ENCODE measurements at places on chromosomes 2 and 18.
A peak's percentile ranks its signal among the peaks of the same experiment; 100 is the strongest.

DNA sequence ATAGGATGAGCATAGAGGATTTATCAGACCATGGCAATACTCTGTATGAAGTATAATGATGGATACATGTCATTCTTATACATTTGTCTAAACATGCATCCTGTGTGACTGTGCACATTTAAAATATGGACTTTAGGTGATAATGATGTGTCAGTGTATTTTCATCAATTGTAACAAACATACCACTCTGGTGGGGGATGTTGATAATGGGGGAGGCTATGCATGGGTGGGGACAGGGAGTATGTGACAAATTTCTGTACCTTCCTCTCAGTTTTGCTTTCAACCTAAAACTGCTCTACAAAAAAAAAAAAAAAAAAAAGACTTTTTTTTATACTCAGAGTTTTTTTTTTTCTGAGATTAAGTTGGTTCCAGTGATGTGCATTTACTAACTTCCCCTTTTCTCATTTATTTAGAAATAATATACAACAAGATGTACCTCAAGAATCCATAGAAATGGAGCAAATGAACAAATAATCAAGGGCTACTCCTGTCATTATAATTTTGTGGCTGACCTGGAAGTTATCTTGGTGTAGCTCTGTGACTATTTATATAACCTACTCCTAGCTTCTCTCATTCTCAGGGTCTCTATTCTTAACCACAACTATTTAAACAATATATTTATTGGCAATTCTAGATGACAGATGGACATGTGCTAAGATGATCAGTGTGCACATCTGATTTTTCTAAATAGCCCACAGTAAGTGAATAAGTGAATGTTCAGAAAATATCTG, 108.9 kb upstream of the ITGA4 start:
- no peak for DNase-seq

DNA sequence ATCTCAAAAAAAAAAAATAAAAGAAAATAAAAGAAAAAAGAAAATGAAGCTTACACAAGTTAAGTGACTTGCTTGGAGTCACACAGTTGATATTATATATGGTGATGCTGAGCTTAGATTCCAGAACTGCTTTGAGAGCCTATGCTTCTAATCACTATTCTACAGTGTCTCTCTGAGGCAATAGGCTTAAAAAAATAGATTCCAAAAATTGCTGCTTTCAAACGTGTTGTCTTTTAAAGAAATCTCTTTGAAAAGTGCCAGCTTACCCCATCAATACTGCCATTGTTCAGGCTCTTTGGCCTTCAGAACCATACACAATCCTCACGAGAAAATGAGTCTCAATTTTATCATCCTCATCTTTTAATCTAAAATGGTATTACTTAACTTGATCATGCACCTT, 102.6 kb downstream of the CDK15 start:
- DNase-seq, result no peak

GRCh38 chr2:241217320-241218031, 29.0 kb downstream of the ANO7 start:
- peak; percentile 51 for DNase-seq

- no peak for DNase-seq
Measured at GRCh38 chr2:10963155-10963554, 51.4 kb downstream of the KCNF1 start.

GRCh38 chr2:174870787-174871186, 106.5 kb upstream of the CHRNA1 start:
- no peak for DNase-seq

DNA sequence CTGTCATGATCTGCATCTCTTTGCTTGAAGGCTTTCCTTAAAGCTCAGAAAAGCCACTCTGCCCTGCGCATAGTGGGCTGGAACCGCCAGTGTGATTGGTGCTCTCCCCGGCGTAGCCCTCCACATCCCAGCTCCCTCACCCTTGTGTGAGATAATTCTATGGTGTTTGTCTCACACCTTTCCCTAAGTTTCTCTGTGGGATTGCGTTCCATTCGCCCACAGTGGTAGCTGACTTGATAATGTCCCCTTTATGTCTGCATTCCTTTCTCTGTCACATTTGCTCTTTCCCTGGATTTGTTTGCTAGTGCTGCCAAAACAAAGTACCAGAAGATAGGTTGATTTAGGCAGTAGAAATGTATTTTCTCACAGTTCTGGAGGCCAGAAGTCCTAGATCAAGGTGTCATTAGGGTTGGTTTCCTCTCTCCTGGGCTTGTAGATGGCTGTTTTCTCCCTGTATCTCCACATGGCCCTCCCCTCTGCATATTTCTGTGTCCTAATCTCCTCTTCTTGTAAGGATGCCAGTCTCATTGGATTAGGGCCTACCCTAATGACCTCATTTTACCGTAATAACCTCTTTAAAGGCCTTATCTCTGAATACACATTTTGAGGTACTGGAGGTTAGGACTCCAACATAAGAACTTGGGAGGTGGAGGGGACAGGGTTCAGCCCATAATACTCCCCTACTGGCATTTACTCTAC, 7.4 kb upstream of the TMEM87B start:
- no peak for DNase-seq

Measured in activated T-cell treated with anti-CD3 and anti-CD28 coated beads, Interleukin-2, amount 50 U/mL, for 72 hours (primary cell).